Pons (tissue), 1 donor: ENCODE measurements at places on chromosomes 4 and X.
A peak's percentile ranks its signal among the peaks of the same experiment; 100 is the strongest.

- DNase-seq, result no peak
These were observed 878.4 kb upstream of the FRG1 start for GRCh38 chr4:189062047-189062820.

GRCh38 chr4:40731792-40732245, 17.9 kb upstream of the NSUN7 start:
- DNase-seq, result peak; percentile 77

- DNase-seq, result no peak
These were observed 85.9 kb downstream of the GBA3 start for GRCh38 chr4:22778547-22779163.

DNA sequence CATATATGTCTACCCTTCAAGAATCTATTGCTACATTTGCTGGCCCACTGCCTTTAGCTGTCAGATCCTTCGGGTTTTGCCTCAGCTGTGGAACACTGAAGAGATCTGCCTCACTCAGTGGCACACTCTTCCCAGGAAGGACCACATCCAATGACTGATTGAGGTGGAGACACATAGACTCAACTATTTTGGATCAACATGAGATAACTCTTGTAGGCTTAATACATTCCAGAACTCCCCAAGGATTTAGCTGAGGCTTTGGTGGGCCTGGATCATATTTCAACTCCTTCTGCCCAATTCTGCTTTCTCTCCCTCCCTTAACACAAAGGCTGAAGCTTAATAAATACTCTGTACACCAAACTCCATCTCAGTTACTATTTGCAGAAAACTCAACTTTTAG, 100.5 kb downstream of the CORIN start:
- no peak for DNase-seq

GRCh38 chrX:110257889-110258288, 60.0 kb downstream of the AMMECR1 start:
- DNase-seq, result no peak

DNA sequence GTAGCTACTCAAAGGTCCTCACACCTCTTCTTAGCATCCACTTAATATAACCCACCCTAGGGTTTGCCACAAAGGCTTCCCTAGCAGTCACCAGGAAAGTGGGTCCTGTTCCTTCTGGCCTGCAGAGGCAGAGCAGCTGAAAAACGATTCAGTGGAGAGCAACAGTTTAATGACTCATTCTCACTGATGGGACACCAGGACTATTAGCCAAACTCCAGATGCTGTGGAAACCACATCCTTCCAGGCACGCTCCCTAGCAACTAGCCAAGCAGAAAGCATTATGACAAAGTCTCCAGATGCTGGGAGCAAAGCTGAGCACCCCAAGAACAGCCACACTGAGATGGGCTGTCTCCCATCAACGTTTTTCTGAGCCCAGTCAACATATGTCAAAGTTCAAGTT, 30.3 kb upstream of the UTP14A start:
- DNase-seq, result no peak

DNA sequence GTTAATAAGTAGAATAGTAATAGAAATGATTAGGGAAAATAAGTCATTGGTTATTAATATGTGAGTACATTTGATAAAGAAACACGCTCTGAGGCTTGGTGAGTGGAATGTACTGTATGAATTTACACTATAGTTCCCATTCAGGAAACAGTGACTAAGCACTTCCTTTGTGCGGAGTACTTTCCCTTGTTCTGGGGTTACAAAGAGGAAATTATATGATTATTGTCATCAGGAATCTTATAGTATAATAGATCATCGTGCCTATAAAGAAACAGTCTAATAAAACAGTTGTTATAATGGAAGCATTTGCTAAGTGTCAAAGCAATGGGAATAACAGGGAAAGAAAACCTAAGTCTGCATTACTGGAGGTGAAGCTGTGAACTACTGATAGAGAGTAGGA, 138.0 kb downstream of the RPA4 start:
- DNase-seq, result no peak

DNA sequence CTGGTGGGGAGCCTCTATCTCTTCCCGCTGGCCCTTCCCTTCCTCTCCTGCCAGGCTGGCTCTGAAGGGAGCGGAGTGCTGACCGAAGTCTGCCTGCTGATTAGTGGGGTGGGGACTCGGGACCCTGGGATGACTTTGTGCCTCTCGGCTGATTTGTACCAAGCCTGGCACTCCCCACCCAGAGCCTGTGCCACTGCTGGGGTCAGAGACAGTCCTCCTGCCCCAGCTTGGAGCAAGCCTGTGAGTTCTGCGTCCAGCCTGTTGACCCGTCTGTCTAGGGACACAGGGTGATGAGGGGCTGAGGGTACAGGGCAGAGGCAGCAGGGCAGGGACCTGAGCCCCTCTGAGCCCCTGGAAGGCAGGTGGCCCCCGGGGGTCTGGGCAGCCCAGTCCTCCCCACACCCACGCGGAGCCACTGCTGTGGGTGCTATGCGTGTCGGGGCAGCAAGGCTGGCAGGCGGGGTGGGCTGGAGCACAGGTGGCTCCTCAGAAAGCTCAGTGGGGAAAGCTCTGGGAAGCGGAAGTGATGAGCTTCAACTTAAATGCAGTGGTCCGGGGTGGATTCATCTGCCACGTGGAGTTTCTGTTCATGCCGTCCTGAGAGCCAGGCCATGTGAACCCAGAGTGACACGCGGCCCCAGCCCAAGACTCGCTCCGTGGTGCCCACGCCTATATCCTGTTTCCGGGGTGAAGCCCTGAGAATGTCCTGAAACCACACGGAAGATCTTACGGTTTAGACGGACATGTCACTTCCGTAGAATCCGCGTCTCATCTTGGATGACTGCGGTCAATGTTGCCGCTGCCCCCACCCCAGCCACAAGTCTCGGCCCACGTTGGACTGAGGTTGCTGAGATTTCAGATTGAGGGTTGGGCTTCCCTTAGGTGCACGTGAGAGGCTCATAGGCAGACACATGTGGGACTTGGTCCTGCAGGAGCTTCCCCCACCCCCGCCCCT, 21.1 kb upstream of the UVSSA start:
- no peak for DNase-seq

DNA sequence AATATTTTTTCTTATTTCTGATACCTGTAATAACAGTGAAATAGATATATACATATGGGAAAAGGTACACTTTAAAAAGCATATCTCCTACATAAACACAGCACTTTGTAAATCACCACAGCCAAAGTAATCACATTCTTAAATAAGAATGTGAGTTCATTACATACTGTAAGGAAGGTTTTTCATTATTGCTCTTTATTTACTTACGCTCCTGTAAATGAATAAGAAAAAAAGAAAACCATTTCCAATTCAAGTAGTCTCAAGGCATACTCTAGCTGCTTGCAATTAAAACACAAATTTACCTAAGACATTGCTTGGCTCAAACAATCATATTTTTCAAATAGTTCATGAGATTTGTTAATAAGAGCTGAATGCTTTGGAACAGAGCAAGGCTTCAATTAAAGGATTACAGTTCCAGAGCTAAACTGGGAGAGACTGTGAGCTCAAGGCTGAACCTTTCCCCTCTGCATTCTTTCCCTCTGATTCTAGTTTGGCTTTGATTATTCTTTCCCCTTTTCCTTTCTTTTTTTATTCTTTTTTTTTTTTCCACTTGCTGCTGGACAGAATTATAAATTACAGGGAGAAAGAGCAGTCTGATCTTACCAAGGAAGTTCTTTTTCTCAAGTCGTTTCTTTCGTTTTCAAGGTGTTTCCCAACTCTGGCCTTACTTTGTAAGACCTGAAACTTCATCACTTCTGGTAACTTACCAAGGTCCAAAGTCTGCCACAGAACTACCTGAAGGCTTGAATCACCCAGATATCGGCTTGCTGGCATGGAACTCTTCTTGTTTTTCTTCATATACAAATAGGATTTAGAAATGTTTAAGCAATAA, 278.3 kb downstream of the INPP4B start:
- no peak for DNase-seq

DNA sequence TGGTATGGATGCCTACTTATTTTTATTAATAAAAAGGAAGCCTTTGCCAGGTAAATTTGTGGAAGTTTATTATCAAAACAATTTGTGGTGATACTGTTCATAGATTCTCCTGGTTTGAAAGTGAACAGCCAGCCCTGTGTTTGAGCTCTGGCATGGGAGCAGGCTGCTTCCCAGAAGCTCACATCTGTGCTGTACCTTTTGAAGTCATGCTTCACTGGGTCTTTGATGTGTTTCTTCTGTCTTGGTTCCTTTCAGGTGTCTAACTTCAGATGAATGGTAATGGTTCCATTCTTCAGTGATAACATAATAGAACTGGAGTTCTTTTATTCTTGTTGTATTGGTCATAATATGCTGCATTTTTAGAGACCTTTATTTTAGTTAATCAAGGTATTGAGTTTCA, 85.5 kb downstream of the BMPR1B start:
- no peak for DNase-seq

DNA sequence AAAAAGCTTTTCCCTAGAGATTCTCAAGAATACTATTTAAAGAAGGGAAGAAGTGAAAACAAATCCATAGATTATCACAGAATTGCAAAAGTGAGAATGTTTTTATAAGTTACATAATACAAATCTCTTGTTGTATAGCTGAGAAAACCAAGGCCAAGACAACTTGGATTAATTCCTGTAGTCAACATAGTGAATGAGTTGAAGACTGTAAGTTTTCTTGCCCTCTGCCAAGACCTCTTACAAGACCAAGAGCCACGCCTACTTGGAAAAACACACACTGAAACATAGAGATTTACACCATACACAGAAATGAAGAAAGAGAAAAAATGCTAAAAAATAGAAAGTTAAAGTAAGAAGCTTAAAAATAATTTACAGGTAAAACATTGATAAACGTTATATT, 2024.0 kb downstream of the PCDH7 start:
- DNase-seq, result no peak

- DNase-seq, result peak; percentile 2
These were observed 1.3 kb downstream of the USP9X start for GRCh38 chrX:41086627-41086932.

GRCh38 chrX:118508635-118509034, 13.0 kb downstream of the DOCK11 start:
- DNase-seq, result no peak

GRCh38 chr4:8218371-8219031, 19.4 kb downstream of the SH3TC1 start:
- no peak for DNase-seq

DNA sequence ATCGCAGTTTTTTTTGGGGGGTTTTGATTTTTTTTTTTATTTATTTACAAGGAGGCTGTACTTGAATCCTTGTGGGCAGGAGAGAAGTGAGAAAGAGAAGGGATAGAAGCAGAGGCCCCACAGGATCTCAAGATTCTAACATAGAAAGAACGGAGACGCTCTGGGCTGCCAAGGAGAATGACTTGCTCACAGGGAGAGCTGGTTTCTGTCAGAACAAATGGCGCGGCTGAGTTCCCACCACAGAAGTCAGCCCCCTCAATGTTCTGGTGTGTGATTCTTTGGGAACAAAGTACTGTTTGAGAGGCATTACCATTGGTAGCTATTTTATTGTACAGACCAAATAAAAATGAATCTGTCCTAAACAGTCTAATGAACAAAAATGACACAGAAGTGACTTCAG, 80.6 kb downstream of the ATXN3L start:
- no peak for DNase-seq
